Omental fat pad (tissue), 4 donors: ENCODE measurements at places on chromosomes 1 and 21. TPM values are rescaled to one million over a fixed set of nuclear protein-coding genes. Genes with fewer than 3 reads are reported as not detected.

Gene TMEM82
- not detected for total RNA-seq

Gene GUCA2B
- total RNA-seq: not detected

Gene TDRD10
- 6.4 TPM for total RNA-seq

GRCh38 chr21:35119501-35120047, 70.5 kb upstream of the RUNX1 start:
- DNase-seq: no peak

DNA sequence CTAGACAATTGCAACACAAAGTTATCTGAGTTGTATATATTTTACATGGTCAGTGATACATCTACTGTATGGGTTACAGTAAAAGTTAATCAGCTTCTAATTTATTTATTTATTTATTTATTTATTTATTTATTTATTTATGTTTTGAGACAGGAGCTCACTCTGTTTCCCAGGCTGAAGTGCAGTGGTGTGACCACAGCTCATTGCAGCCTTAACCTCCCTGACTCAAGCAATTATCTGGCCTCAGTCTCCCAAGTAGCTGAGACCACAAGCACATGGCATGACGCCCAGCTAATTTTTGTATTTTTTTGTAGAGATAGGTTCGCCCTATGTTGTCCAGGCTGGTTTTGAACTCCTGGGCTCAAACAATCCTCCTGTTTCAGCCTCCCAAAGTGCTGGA, 241.6 kb downstream of the PTPRC start:
- DNase-seq: no peak

DNA sequence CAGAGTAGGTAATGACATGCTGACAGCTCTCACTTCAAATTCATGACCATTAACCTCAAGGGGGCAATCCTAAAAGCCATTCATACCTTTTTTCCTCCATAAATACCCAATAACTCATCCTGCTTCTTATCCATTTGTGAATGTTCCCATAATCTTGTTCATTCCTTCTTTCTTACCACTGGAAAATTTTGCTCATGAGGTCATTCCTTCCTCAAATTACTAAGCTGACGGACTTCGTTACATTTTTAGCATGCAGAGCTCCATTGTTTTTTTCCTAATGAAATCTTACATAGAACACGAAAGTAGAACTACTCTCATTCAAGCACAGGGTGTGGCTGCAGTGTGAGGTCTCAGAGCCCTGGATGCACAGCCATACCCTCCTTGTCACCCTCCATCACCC, 276.5 kb upstream of the DPYD start:
- no peak for DNase-seq

GRCh38 chr1:54728027-54728426, 12.4 kb downstream of the TTC4 start:
- DNase-seq: no peak
